Adrenal gland (tissue), 19 donors: ENCODE measurements at places on chromosomes 13 and 19. TPM values are rescaled to one million over a fixed set of nuclear protein-coding genes. Genes with fewer than 3 reads are reported as not detected.

The ZNF555 gene
- polyA plus RNA-seq = 5.7 TPM

The ZNF571 gene
- polyA plus RNA-seq = 6.2 TPM

The STARD13 gene
- 10.5 TPM for polyA plus RNA-seq

DNA sequence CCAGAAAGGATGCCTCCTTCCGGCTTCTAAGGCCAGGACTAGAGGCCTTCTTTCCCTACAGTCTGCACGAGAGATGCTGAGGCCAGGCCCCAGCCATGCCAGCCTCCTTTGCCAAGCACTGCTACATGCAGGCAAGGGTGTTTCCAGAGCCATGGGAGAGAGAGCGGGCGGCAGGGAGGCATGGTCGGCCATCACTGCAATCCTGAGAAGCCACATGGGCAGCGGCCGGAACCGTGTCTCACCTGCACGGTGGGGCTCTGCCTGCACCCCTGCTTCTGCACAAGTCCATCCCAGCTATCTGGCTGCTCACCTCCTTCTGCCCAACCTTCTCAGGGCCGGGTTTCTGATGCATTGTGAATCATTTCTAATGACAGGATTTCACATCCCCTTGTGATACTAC is 35.1 kb downstream of the TSHZ3 start:
- DNase-seq = no peak

- DNase-seq = peak; percentile 87
These were observed 73.2 kb upstream of the MEDAG start for GRCh38 chr13:30832845-30833332.
